SJSA1 (cell line): ENCODE measurements at places on chromosomes 6 and 20.

DNA sequence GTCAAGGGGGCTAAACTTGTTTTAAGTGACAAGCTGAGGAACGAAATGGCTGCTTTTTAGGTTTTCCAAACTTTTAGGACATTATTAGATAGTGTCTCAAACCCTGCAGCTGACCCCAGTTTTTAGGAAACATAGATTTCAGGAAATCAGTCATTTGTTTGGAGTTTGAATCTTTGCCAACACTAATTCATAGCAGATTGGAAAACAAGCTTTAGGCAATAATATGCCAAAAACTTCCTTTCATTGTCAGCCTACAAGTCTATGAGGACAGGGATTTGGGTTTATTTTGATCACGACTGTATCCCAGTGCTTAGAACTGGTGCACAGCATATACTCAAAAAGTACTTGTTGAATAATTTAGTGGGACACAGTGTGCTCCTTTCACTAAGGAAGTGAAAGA is 123.2 kb downstream of the TINAG start:
- no peak for DNase-seq

DNA sequence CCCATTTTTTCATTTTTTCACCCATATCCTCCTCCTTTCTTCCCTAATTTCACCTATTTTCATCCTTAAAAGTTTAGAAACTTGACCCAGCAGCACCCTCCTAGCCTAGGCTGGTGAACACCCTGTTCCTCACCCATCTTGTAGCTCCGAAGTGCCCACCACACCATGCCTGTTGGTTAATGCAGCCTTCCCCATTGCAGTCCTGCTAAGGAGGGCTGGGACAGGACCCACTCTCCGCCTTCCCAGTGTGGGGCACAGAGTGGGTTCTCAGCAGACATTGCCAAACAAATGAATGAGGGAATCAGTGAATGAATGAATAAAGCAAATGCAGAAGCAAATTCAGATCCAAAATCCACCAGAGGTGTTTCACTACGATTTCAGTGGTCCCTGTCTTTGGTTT is 45.7 kb downstream of the CTCFL start:
- no peak for DNase-seq

- DNase-seq = no peak
Observed at GRCh38 chr20:33442136-33443005, 1.2 kb downstream of the SNTA1 start.

- no peak for DNase-seq
Observed at GRCh38 chr6:161226009-161226964, 47.6 kb downstream of the AGPAT4 start.

DNA sequence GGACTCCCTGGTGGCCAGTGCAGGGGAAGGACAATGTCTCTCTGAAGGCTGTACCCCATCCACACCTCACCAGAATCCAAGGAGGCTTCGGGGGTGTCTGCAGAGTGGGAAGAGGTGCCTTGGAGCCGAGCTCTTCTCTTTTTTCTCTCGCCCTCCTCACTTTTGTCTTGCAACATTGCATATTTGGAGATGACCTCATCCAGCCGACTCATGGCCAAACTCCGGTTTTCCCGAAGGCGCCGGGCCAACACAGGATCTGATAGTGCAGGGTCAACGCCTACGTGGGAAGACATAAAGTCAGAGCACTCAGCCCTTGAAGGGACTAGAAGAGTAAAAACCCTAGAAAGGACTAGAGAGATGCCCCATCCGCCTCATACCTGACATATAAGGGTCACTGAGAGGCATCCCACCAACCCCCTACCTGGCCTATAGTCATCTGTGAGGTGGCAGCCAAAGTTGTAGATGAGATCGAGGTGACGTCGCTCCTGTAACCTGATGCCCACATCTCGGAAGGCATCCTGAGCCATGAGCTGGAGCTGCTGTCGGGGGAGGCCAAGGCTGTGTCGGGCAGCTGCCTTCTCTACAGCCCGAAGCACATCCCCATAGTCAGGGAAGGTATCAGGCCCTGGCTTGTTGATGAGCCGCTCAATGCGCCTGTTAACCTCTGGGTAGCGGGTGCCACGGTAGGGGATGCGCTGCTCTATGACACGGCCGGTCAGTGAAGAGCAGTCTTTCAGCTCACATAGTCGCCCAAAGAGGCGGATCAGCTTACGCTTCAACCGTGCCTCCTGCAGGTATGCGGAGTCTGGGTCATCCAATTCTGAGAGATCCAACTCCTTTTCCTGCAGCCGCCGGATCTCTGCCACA is 3.0 kb upstream of the ZBTB22 start:
- no peak for DNase-seq
